ENCODE measurements at places on chromosomes 3 and 15.

DNA sequence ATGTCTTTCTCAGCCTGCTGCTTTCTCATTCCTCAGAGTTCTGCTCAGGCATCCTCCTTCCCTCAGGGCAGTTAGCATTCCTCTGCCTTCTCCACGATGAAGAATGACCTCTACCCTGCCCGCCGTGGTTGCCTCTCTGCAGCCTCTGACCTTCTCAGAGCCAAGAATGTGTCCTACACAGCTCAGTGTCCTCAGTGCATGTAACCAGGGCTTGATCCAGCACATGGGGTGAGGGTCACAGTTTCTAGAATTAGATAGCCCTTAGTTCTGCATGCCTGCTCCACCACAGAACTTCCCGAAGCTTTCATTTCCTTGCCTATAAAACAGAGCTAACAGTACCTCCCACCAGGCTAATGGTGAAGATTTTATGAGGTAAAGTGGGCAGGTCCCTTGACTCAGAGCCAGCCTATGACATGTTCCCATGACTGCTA lies 182.1 kb downstream of the CLSTN2 start:
- no peak for DNase-seq

GRCh38 chr3:141385406-141386125 lies 17.3 kb downstream of the ZBTB38 start:
- DNase-seq = no peak

- DNase-seq = no peak
These were observed 123.2 kb upstream of the CGNL1 start for GRCh38 chr15:57253082-57253481.

DNA sequence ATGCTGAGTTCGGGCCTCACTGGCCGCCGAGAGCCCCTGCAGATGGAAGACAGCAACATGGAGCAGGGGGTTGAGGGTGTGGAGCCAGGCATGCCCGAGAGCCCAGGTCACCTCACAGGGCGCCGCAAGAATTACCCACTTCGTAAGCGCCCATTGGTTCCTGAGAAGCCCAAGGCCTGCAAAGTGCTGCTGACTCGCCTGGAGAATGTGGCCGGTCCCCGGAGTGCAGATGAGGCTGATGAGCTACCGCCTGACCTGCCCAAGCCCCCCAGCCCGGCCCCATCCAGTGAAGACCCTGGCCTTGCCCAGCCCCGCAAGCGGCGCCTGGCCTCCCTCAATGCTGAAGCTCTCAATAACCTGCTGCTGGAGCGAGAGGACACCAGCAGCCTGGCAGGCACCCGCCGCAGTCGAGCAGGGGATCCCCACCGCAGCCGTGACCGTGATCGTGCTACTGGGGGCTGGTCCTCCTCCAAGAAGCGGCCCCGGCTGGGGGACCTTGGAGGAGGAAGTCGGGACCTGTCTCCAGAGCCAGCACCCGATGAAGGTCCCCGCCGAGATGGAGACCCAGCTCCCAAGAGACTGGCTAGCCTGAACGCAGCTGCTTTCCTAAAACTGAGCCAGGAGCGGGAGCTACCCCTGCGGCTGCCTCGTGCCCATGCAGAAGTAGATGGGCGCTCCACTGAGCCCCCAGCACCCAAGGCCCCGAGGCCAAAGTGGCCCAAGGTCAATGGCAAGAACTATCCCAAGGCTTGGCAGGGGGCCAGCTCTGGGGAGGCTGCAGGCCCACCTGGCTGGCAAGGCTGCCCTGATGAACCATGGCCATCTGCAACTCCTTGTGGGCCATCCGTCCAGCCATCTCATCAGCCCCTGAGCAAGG lies 12.1 kb upstream of the CHST14 start:
- no peak for DNase-seq

- DNase-seq = no peak
These were observed 65.9 kb downstream of the CPN2 start for GRCh38 chr3:194285024-194285849.

DNA sequence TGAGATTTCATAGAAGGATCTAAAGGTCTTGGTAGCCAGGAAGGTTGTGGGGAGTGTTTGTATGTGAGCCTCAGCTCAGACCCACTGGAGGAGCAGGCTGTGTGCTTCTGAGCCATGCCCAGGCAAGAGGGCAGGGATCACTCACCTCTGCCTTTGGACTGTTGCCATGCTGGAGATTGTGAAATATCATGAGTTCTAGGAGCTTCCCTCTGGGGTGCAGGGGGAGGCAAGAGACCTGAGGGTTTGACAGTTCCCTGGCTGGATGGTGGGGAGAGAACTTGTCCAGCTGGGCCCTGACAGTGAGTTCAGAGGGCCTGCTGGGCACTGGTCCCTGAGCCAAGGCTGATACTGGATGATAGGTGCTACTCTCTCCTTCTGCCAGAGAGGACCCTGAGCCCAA lies 6.0 kb downstream of the SLC6A1 start:
- DNase-seq = no peak

GRCh38 chr3:187968883-187969580 lies 184.9 kb upstream of the LPP start:
- DNase-seq = no peak

DNA sequence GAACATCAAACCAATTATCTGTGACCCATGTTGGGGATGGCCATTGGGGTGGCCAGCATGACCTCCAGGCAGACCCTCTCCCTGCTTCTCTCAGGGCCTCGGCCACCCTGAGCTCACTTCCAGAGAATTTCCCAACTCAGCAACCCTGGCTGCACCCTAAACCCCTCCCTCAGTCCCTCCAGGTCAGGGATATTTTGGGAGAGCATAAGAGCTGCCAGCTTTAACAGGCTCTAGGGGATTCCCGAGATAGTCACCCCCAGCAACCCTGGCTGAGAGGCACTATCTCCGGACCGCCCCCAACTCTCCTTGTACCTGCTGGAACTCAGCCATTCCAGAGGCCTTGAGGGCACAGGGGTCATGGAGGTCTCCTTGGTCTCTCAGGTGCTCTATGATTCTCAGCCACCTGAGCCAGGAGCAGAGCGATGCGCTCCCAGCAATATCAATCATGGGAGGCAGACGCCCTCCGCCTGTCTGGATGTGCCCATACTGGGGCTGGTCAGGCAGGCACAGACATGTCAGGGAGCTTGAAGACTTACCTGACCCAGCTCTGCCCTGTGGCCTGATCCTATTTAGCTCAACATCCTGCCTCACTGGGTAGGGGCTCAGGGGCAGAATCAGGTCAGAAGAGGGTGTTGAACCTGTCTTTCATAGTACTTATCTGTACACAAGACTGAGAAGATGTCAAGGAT lies 34.9 kb upstream of the CILP start:
- DNase-seq = no peak

DNA sequence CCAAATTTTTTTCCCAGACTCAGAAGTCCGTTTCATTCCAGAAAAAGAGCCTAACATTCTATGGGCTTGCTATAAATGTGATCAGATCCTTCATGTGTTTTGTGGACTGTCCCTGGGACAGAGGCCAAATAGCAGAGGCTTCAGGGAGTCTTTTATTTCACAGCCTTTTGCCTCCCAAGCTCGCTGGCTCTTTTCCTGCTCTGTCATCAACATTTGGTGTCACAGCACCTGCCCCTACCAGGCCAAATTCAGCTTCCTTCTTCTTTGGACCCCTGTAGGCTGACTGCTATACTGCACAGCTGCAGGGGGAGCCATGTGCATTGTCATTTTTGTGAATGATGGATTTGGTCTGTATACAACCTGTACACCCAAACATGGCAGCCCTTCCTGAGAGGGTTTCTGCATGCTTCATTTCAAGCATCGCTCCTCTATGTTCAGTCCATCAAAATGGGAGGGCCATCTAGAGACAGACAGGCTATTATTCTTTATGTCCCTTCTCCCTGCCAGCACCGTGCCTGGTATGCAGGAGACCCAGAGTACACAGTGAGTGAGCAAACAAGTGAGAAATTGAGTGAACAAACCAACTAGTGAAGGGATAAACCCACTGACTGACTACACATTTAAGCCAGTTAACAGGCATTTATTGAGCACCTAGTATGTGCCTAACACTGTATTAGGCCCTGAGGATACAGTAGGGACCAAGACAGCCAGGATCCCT lies 17.9 kb upstream of the RPP14 start:
- no peak for DNase-seq

- DNase-seq = no peak
These were observed 42.3 kb downstream of the PDHB start for GRCh38 chr3:58391156-58391865.

- no peak for DNase-seq
These were observed 59.3 kb upstream of the TRA2B start for GRCh38 chr3:185997130-185997529.

GRCh38 chr15:26713498-26713897 lies 59.4 kb downstream of the GABRB3 start:
- no peak for DNase-seq

DNA sequence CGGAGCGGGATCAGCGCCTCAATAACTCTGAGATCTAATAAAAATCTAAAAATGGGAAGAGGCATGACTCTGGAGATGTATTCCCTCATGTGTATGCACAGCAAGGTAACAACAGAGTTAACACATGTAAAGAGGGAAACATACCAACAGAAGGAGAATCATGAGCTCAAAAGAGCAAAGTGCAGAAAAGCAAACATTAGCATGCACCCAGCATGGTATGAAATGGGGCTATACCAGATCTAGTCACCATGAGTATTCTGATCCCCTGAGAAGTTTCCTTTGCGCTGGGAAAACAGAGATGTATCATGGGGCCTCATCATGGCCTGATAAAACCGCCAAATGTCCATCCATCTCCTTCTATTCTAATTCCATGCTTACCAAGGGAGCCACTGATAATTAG lies 129.1 kb downstream of the GLDN start:
- DNase-seq = no peak

- DNase-seq = no peak
These were observed 68.9 kb upstream of the WNT5A start for GRCh38 chr3:55555873-55556618.

DNA sequence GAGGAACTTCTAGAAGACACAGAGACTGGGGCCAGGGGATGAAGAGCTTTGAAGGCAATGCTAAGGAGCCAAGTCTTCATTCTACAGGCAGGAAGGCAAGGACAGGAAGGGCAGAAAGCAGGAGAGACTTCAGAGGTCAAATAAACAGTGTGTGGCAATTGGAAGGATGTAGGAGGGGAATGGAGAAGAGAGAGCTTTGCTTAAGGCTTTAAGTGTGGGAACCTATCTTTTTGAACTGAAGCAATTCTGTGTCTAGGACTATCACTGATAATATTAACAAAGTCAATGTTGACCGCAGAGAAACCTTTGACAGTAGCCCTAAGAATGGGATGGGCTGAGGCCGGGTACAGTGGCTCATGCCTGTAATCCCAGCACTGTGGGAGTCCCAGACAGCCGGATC lies 325.0 kb downstream of the FOXP1 start:
- no peak for DNase-seq

DNA sequence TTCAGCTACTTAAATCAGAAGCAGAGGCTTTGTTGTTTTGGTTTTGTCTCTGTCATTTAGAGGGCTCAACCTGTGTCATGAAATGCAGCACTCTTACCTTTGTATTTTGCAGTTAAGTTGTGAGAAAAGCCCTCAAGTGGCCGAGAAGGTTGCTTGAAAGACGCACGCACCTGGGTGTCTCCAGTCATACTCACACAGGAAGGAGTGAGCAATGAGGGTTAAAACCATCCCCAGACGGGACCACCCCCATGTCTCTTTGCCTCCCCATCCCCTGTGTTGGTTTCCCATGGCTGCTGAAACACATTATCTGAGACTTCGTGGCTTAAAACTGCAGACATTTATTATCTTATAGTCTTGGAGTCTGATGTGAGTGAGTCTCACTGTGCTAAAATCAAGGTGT lies 376.1 kb upstream of the CFAP20DC start:
- DNase-seq = no peak

GRCh38 chr3:140176526-140176925 lies 241.5 kb downstream of the CLSTN2 start:
- DNase-seq = no peak

- DNase-seq = no peak
These were observed 20.7 kb upstream of the ZBED2 start for GRCh38 chr3:111615880-111616279.

GRCh38 chr15:95024351-95024750 lies 793.0 kb downstream of the MCTP2 start:
- no peak for DNase-seq

DNA sequence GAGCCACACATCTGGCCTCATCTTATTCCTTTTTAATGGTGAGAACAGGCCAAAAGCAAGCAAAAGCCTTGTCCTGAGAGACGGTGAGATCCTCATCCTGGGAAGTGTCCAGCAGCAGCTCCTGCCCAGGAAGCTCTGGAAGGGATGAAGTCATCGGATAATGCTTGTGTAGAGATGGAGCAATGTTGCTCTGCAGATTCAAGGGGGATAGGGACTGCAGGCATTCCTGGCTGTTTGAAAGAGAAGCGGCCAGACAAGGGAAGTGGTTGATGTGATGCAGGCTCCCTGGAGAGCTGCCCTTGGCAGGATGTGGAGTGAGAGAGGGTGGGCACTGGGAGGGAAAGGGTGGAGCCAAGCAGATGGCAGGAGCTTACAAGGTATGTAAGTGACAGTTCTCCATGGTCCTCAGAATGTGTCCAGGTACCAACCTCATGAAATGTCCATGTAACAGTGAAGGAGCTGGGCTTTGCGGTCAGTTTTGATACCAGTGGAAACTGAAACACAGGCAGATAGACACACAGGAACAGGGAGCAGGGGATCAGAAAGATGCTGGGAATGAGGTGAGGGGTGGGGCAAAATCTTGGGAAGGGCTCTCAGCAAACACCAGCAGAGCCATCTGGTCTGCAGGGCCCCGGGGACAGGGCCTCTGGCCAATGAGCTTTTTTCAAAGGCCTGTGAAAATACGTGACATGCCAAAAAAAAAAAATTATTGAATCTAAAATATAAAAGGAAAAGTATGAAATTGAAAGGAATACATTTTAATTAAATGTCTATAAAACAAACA lies 32.2 kb upstream of the LACTB start:
- DNase-seq = no peak

GRCh38 chr3:98763076-98763475 lies at the start of gene ST3GAL6:
ST3GAL6 (plus strand) TSS chr3:98763340; CDS start chr3:98768441, 5,101 bp downstream.
- DNase-seq = no peak

GRCh38 chr3:44894485-44894884 lies 20.1 kb downstream of the TGM4 start:
- DNase-seq = no peak

DNA sequence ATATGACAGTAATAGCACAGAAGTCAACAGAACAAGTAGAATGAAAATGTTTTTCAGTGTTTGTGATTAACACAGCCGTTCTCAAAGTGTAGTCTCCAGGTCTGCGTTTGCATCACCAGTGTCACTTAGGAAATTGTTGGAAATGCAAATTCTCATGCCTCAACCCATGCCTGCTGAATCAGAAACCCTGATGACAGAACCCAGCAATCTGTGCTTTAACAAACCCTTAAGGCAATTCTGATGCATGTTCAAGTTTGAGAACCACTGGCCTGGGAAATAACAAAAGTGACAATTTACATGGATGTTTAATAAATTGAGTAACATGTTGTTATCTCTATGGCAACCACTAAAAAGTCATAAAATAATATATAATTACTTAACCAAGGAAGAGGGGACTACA lies 103.1 kb upstream of the ATP11B start:
- no peak for DNase-seq

GRCh38 chr3:192237992-192238608 lies 489.2 kb downstream of the FGF12 start:
- DNase-seq = no peak

GRCh38 chr15:73584699-73585420 lies 48.3 kb downstream of the NPTN start:
- no peak for DNase-seq
